ENCODE measurements at places on chromosomes 4 and X.

- peak; percentile 87 for DNase-seq
Observed at GRCh38 chr4:169335331-169335730, 64.6 kb upstream of the SH3RF1 start.

GRCh38 chr4:155234206-155234605 lies 25.8 kb downstream of the NPY2R start:
- no peak for DNase-seq

DNA sequence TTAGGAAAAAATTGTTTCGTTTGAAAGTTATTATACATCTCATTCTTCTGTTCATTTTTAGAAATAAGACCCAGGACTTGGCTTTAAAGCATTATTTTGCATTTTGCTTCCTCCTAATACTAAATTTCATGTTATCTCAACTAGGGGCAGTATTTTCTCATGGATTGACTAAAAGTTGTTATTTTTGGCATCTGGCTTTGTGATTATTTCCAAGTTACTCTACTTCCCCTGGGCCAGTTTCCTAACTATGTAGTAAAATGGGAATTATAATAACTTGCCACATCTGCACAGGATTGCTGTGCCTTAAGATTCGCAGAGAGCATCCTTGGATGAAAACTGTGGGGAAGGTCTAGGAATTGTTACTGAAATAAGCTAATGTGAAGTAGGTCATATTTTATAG lies 3.0 kb downstream of the RBPJ start:
- DNase-seq = peak; percentile 30

GRCh38 chr4:182955411-182955810 lies 38.2 kb upstream of the DCTD start:
- no peak for DNase-seq

- peak; percentile 39 for DNase-seq
Observed at GRCh38 chr4:37516057-37516775, 170.0 kb downstream of the RELL1 start.

GRCh38 chrX:83593634-83594294 lies 85.7 kb downstream of the POU3F4 start:
- no peak for DNase-seq

- no peak for DNase-seq
Observed at GRCh38 chr4:145843639-145844038, 95.0 kb downstream of the ZNF827 start.

DNA sequence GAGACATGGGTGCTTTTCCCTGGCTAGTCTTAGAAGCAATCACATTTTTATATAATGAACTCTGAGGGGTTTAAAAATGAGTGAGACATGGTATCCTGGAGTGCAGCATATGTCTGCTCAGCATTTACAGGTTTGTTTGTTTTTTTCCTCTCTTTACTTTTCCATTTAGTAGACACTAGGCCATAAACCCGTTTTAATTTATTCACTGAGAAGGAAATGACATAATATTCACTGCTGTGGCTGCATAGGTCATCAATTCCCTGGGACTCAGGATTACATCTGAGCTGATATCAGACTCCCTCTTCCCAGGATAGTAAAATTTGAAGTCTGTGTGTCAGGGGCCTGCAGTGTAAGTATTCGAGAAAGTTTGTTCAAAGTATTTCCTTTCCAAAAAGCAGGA lies 178.9 kb upstream of the SPRY1 start:
- no peak for DNase-seq

- DNase-seq = peak; percentile 2
Observed at GRCh38 chrX:22800806-22801205, 199.0 kb upstream of the DDX53 start.

DNA sequence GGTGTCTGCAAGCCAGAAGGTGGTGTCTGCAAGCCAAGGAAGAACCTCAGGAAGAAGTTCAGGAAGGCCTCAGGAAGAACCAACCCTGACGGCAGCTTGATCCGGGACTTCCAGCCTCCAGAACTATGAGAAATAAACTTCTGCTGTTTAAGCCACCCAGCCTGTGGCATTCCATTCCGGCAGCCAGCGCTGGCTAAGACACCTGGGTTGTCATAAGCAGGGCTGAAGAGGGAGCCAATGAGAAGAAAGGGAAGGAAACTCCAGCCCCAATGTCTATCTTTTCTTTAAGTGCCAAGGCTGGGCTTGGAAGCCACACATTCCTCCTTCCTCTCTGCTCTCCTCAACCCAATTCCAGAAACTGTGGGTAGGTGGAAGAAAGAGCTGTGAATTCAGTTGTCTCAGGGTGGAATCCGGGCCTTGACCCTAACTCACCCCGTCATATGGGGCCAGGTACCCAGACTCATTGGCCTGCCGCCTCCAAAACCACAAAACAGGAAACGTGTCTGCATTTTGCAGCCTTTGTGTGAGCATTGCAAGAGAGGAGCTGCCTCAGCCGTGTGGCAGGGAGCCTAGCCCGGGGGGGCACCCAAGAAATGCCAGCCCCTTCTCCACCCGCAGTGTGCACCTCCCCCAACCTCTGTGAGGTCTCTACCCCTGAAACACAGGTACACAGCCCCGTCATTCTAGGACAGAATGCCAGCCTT lies 26.8 kb downstream of the CRMP1 start:
- DNase-seq = no peak

DNA sequence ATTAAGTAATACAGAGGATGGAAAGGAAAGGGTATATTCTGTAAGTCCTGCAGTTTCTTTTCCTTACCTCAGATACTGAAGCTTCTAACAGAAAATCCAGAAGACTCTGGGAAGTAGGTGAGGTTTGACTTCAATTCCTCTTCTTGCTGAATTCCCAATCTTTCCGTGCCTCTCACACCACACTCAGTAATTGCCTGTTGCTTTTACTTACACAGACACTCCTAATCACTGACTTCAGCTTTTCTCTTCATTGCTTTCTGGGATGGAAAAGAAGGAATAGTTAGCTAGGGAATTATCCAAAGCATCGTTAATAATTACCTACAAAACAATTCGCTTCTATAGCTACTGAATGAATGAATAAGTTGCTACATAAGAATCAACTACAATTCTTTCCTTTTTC lies 163.6 kb downstream of the FBXO8 start:
- DNase-seq = no peak

DNA sequence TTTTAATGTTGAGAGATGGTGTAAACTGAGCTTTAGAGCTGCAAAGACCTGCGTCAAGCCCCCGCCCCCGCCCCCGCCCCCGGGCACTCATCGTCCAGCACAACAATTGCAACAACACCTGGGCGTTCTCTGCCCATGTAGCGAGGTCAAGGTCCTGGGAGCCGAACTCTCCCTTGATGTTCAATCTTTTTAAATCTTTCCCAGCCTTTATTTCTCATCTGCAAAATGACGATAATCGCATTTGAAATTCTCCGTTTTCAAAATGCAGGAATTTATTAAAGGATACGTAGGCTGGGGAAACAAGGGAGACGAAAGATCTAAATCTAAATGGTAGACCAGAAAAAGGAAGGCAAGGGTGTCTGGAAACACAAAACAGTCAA lies 648 bp upstream of the MSMO1 start:
- no peak for DNase-seq

- peak; percentile 78 for DNase-seq
Observed at GRCh38 chr4:139651282-139652194, 14.1 kb upstream of the MGST2 start.

GRCh38 chr4:16852228-16852627 lies 46.2 kb downstream of the LDB2 start:
- DNase-seq = peak; percentile 54

- no peak for DNase-seq
Observed at GRCh38 chr4:54224996-54225597, 4.0 kb upstream of the PDGFRA start.

- no peak for DNase-seq
Observed at GRCh38 chr4:62531731-62532130, 1331.6 kb downstream of the ADGRL3 start.

- no peak for DNase-seq
Observed at GRCh38 chr4:37847311-37847884, 20.9 kb downstream of the PGM2 start.

DNA sequence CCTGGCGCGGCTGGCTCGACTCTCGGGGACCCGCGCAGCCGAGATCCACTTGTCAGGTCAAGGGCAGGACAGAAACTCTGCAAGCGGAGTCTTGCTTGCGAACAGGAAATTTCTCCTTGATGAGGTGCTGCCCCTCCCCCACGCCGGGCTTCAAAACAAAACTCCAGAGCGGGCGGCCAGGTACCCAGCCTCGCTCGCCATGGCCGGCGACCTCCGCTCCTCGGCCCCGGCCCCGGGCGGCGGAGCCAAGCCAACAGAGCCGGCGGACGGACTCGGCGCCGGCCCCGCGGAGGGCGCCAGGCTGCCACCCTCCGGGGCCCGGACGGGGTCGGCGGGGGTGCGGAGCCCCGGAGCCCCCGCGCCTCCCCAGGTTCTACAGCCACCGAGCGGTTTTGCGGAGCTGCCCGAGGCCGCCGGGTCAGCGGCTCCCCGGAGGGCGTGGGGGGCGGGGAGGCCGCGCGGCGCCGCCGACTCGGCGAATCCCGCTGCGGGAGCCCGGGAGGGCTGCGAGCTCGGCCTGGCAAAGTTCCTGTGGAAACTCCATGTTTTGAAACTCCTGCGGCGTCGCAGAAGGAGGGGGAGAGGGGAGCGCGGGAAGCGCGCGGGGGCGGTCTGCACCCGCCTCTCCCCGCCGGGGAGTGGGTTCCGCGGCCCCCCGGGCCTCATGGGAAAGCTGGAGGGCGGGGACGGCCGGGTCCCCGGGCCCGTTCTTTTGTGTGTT lies 11.7 kb upstream of the BCOR start:
- peak; percentile 57 for DNase-seq

- peak; percentile 68 for DNase-seq
Observed at GRCh38 chrX:46251755-46252154, 293.5 kb downstream of the ZNF674 start.

- peak; percentile 42 for DNase-seq
Observed at GRCh38 chr4:125254106-125254505, 60.6 kb upstream of the FAT4 start.

- no peak for DNase-seq
Observed at GRCh38 chr4:120435179-120435578, 368.5 kb upstream of the MAD2L1 start.

DNA sequence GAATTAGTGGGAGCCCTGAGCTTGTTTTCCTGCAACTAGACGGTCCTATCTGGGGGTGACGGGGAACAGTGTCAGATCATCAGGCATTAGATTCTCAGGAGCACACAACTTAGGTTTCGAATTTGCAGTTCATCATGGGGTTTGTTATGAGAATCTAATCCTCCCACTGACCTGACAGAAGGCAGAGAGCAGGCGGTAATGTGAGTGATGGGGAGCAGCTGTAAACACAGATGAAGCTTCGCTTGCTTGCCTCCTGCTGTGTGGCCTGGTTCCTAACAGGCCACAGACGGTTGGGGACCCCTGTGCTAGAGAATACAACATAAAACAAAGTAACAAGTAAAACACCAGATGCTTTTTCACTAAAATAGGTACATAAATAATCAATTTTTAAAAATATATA lies 86.2 kb upstream of the BLTP1 start:
- DNase-seq = no peak

Data from fibroblast of skin of abdomen (primary cell).